Caco-2 (cell line): ENCODE measurements at places on chromosomes 12 and 14.
A peak's percentile ranks its signal among the peaks of the same experiment; 100 is the strongest.

DNA sequence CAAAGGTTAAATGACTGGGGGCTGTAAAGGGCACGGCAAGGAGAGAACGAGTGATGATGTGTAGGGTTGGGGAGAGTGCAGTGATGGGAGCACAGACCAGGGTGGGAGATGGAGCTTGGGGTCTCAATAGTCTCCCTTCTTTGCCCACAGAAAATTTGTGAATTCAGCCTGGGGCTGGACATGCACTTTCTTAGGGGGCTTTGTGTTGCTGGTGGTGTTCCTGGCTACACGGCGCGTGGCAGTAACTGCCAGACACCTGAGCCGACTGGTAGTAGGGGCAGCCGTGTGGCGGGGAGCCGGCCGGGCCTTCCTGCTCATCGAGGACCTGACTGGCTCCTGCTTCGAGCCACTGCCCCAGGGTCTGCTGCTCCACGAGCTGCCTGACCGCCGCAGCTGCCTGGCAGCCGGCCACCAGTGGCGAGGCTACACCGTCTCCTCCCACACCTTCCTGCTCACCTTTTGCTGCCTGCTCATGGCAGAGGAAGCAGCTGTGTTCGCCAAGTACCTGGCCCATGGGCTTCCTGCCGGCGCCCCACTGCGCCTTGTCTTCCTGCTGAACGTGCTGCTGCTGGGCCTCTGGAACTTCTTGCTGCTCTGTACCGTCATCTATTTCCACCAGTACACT, 1.7 kb downstream of the FITM1 start:
- no peak for DNase-seq

GRCh38 chr14:68578597-68578996, 214.3 kb downstream of the ZFP36L1 start:
- DNase-seq = no peak

GRCh38 chr14:50410921-50411320, 14.2 kb upstream of the CDKL1 start:
- no peak for DNase-seq

GRCh38 chr14:88380405-88380804, 5.1 kb upstream of the SPATA7 start:
- peak; percentile 29 for DNase-seq

DNA sequence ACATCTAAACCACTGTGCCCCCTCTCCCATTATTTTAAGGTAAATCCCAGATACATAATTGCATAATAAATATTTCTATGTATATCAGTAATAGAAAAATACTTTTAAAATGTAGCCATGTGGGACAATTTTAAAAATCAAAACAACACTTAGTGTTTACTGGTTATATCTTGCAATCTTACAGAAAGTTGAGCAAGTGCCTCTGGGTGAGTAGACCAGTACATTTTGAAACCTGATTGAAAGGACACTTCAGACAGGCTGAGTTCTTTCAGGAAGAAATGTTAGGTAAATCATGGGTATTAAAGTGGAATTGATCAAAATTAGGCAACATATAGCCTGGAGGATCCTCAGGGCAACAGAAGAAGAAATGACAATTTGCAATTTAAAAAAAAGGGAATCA, 7.2 kb downstream of the SLC38A4 start:
- no peak for DNase-seq

- DNase-seq = no peak
These were observed 8.2 kb downstream of the CAMKK2 start for GRCh38 chr12:121288158-121288845.

GRCh38 chr14:38994731-38995130, 108.3 kb downstream of the SEC23A start:
- DNase-seq = no peak

DNA sequence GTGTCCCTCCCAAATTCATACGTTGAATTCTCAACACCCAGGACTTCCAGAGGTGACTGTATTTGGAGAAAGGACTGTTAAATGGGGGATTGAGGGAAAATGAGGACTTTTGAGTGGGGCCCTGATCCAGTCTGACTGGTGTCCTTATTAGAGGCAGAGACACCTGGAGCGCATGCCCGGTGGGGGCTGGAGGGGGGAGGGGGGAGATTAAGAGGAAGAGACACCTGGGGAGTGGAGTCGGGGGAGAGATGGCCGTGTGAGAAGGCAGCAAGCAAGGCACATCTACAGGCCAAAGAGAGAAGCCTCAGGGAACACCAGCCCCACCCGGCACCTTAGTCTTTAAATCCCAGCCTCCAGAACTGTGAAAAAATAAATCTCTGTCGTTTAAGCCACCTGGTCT, 209.7 kb downstream of the SLC41A2 start:
- no peak for DNase-seq

GRCh38 chr14:71591929-71592328, 340.3 kb upstream of the RGS6 start:
- DNase-seq = no peak

DNA sequence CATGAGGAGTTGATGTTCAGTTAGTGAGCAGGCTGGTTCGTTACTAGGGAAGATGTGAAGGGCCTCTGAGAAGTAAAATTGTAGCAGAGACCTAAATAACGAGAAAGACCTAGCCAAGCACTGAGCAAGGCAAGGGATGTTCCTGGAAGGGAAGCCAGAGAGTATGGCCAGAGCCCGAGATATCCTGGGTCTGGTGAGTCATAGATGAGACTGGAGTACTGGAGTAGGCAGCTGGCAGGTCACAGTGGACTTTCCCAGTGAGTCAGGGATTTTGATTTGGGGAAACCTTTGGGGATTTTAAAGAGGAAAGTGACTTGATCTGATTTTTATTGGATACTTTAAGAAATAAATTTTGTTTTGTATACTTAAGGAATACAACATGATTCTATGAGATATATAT, 369.0 kb downstream of the DIO2 start:
- DNase-seq = no peak

GRCh38 chr14:99968191-99968920, 96.9 kb upstream of the EVL start:
- DNase-seq = no peak

- DNase-seq = no peak
These were observed 6.3 kb upstream of the ABHD12B start for GRCh38 chr14:50865391-50866076.

- DNase-seq = no peak
These were observed 644 bp upstream of the OS9 start for GRCh38 chr12:57693317-57693658.

- DNase-seq = no peak
These were observed 16.1 kb downstream of the ACADS start for GRCh38 chr12:120741476-120742421.

- DNase-seq = peak; percentile 49
These were observed 570 bp upstream of the MRPS35 start for GRCh38 chr12:27709932-27710591.

DNA sequence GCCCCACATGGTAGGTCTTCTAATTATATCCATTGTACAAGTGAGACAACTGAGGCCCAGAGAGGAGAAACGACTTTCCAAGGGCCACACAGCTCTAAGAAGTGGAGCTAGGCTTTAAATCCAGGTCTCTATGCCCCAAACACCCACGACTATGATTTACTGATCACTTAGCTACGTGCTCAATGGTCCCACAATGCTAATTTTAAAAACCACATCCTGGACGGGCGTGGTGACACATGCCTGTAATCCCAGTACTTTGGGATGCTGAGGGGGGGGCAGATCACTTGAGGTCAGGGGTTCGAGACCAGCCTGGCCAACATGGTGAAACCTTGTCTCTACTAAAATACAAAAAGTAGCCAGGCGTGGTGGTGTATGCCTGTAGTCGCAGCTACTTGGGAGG, 8.4 kb upstream of the MLEC start:
- no peak for DNase-seq

DNA sequence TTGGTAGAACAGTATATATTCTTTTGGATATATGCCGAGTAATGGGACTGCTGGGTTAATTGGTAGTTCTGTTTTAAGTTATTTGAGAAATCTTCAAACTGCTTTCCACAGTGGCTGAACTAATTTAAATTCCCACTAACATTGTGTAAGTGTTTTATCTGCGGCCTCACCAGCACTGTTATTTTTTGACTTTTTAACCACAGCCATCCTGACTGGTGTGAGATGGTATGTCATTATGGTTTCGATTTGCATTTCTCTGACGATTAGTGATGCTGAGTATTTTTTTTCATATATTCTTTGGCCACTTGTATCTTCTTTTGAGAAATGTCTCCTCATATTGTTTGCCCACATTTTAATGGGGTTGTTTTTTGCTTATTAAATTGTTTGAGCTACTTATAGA, 357.4 kb downstream of the C12orf50 start:
- no peak for DNase-seq

- DNase-seq = no peak
These were observed 155.8 kb downstream of the TMTC2 start for GRCh38 chr12:82842480-82842879.

- no peak for DNase-seq
These were observed 625 bp downstream of the ANGEL1 start for GRCh38 chr14:76812093-76812421.

DNA sequence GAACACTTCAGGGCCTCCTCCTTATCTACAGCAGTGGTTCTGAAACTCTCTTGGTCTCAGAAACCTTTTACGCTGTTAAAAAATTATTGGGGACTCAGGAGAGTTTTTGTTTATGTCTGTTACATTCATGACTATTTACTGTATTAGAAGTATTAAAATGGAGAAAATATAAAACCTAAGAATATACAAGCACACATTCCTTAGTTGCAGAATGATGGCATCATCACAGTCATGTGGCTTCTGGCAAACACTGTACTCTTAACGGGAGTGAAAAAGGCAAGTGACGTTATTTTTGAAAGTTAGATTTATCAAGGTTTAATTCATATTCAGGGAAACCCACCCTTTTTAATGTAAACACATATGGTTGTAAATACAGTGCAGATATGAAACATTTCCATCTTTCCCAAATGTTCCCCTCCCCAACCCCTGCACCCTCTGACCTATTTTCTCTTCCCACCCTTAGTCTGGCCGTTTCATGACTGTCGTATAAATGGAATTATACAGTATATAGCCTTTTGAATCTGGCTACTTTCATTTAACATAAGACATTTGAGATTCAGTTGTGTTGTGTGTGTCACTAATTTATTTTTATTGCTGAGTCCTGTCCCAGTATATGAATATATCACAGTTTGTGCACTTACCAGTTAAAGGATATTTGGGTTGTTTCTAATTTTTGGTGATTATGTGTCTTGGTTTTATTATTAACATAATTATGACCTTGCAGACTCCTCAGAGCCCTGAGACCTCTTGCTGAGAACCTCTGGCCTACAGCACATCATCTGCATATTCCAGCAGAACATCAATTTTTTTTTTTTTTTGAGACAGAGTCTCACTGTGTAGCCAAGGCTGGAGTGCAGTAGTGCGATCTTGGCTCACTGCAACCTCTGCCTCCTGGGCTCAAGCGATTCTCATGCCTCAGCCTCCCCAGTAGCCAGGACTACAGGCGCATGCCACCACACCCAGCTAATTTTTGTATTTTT, 457.0 kb downstream of the PCNX1 start:
- DNase-seq = no peak

GRCh38 chr12:83800022-83800421, 1112.6 kb downstream of the SLC6A15 start:
- DNase-seq = no peak

DNA sequence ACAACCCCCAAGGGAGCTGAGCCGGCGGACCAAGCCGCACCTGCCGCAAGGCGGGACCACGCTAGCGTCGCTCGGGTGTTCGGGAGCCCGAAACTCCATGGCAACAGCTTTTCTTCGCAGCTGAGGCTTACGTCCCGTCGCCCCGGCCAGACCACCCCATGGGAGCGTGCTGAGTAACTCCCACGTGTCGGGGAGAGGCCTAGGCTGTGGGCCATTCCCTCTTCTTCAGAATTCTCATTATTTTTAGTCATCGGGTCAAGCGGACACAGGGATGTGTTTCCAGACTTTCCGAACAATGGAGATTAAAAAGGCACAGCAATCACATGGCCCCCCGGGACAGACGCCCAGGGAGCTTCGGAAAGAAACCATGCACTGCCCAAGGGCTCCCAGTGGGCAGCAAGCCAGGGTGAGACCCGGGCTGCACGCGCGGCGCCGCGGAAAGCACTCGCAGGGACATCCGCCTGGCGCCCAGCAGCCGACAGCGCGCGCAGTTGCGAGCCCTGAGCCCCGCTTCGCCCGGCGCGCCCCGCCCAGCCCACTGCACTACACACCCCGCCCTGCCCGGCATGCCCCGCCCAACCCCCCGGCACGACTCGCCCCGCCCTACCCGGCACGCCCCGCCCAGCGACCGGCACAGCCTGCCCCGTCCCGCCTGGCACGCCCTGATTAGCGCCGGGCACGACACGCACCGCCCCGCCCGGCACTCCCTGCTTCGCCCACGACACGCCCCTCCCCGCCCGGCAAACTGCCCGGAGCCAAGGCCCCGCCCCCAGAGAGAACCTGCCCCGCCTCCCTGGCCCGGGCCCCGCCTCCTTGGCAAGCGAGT, 422 bp upstream of the AK7 start:
- peak; percentile 99 for DNase-seq

DNA sequence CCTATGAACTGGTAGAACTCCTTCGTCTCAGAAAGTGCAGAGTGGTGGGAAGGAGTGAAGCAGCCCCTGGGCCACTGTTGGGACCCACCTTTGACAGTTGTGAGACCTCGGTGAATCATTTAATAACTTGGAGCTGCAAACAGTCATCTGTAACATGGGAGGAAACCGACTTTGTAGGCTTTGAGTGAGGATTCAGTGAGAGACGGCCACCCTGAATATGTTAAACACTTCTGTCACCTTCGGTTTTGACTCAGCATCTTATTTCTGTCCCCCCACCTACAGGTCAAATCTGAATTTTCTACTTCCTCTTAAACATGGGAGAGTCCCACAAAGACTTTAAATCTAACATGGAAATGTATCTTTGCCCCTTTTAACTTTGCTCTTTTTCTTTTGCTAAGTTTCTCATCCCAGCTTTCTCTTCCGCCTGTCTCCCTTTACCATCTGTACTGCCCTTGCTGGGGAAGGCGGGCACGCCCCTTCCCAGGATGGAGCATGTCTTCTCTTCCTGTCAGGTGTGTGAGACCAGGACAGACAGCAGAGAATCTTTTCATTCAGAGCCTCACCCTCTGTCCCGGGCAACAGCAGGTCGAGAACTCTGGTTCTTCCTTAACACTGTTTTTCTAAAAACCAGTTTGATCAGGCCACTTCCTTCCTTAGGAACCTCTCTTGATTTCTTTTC, 37.1 kb downstream of the ZC3H14 start:
- DNase-seq = no peak

DNA sequence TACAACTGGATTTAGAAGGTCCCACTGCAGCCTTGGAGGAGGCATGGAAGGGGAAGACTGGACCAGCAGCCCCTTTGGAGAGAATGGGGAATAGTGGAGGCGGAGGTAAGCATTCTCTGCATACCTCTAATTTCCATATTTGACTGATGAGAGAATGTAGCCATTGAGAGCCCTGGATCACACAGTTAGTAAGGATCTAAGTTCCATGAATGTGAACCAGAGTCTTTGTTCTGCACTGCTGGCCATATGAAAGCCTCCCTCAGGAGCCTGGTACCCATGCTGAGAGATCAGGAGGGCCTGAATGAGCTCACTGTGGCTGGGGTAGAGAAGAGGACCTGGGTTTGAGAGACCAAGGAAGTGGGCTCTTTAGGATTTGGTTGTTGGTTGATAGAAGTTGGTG, 192.1 kb downstream of the TMEM132C start:
- no peak for DNase-seq

DNA sequence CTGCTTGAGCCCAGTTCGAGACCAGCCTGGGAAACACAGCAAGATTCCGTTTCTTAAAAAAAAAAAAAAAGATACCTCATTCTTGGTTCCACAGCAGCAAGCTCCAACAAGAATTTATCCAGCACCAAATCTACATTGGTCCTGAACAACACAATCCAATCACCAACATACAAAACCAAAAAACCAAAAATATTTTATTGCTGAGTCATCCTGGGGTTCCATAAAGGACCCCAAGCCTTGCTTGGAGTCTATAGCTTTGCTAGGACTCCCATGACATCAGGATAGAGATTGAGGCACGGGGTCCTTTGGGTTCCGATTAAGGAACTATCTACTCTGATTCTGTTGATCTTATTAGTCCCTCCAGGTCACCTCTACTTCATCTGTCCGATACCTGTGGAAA, 7.7 kb downstream of the OSGEP start:
- no peak for DNase-seq
